CD4-positive, alpha-beta T cell treated with Interleukin-6 for 4 hours (primary cell): ENCODE measurements at places on chromosomes 1 and 21.
A peak's percentile ranks its signal among the peaks of the same experiment; 100 is the strongest.

GRCh38 chr1:184664042-184664660, 90.5 kb downstream of the EDEM3 start:
- peak; percentile 13 for DNase-seq

DNA sequence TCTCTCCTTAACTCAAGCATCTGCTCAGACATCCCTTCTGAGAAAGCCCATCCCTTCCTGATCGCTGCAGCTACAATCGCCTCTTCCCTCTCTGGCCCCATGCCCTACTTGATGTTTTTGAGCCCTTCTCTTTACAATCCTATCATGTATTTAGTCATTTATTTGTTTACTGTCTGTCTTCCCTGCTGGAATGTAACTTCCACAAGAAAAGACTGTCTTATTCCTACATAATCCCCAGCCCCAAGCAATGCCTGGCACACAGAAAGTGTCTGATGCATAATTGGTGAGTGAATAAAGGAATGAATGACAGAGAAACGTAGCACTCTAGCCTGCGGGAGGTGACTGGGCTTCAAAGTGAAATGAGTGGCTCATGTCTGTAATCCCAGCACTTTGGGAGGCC, 25.4 kb downstream of the ECE1 start:
- DNase-seq = no peak

DNA sequence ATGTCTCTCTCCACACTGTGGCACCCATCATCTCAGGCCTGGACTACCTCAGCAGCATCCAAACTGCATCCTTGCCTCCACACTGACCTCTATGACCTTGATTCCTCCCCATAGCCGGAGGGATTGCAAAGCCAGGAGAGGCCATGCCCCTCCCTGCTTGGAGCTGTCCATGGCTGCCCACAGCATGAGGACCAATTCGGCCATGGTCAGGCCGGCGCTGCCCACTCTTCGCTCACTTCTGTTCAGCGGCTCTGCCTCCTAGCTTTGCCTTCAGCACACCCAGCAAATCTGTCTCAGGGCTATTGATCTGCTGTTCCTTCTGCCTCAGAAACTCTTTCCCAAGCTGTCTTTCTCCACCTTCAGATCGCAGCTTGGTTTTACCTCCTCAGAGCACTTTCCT, 94.5 kb downstream of the TNR start:
- DNase-seq = no peak

DNA sequence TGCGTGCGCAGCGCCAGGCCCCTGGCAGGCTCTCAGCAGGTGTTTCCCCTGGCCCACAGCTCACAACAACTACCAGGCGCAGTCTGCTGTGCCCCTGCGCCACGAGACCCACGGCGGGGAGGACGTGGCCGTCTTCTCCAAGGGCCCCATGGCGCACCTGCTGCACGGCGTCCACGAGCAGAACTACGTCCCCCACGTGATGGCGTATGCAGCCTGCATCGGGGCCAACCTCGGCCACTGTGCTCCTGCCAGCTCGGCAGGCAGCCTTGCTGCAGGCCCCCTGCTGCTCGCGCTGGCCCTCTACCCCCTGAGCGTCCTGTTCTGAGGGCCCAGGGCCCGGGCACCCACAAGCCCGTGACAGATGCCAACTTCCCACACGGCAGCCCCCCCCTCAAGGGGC, 68.1 kb downstream of the ALPL start:
- DNase-seq = no peak

DNA sequence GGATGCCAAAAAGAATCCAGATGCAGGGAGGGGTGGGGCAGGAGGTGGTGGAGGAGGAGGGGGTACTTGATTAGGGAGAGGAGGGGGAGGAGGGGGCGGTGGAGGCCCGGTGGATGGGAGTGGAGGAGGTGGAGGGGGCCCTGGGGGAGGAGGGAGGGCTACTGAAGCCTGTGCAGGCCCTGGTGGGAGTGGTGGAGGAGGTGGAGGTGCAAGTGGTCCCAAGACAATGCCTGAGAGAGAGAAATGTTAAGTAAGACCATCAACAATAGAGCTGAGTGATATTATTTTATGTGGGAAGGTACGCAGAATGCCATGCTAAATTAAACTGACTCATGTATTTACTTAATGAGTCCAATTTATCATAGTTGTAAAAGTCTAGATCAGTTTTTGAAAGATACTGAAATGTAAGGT, 86.8 kb upstream of the LBR start:
- no peak for DNase-seq

GRCh38 chr1:81803431-81804110, 2.8 kb downstream of the ADGRL2 start:
- no peak for DNase-seq

- DNase-seq = no peak
These were observed 37.8 kb downstream of the TTC13 start for GRCh38 chr1:230940848-230941247.

GRCh38 chr1:218521414-218522169, 176.5 kb downstream of the TGFB2 start:
- peak; percentile 26 for DNase-seq

GRCh38 chr1:12434174-12434573, 183.8 kb downstream of the DHRS3 start:
- DNase-seq = peak; percentile 75

DNA sequence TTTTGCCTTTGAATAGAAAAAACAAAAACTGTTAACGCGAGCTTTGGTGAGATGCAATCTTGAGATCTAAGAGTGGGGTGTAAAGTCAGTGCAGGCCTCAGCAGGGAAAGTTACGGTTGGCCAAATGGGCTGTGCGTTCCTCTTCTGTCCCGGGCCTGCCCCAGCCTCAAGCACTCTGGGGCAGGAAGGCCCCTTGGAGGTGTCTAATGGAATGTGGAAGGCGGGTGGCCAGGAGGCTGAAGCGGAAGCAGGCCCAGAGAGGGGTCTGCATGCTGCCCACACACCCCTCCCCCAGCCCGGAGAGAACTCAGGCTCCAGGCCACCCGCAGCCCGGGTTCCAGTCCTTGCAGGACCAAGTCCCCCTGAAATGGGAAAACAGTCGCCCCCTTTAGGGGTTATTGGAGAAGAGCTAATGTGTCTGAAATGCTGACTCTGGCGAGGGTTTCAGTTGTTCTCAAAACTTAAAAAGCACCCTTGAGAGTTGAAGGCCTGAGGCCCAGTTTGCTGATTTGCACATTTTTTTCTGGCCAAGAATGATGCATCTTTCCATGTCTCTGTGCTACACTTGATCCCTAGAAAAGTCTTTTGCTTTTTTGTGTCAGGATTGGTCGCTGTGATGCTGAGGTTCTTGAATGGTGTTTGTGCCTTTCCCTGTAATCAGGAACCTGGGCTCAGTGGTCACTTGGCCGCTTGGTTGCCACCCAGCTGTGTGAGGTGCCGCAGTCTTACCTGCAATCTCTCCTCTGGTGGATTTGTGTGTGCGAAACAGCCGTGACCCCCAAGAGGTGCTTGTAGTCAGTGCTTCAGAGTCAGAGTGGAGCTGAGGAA, 2.0 kb downstream of the COL18A1 start:
- DNase-seq = no peak

DNA sequence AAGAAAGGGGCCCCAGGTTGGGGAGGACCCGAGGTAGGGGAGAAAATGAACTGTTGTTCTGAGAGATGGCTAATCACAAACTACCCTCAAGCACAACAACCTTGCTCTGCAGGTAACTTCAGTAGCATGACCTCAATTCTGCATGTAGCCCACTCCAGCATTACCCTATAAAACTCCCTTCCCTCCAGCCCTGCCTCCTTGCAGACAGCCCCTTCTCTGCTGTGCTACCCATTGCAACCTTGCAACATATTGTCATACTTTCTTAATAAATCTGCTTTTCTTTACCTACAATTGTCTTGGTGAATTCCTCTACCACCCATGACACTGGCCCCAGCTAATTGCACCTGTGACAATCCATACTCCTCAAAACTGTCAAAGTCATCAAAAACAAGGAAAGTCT, 428.9 kb downstream of the MATN1 start:
- DNase-seq = no peak

DNA sequence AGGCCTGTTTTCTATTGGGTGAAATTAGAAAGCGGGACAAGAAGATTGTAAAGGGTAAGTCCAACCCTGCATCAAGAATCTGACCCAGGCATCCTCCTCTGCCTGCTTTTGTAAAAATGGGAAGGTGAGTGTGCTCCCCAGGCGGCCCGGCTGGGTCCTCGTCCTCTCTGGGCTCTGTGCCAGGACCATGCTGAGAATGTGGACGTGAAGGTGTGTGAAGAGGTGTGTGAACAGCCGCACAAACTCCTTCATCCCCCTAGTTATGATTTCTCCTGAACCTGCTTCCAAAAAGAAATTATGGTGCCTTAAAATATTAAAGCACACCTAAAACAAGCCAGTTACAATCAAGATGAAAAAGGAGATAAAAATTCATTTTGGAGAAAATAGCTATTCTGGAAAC, 185.7 kb downstream of the IGSF21 start:
- DNase-seq = no peak

DNA sequence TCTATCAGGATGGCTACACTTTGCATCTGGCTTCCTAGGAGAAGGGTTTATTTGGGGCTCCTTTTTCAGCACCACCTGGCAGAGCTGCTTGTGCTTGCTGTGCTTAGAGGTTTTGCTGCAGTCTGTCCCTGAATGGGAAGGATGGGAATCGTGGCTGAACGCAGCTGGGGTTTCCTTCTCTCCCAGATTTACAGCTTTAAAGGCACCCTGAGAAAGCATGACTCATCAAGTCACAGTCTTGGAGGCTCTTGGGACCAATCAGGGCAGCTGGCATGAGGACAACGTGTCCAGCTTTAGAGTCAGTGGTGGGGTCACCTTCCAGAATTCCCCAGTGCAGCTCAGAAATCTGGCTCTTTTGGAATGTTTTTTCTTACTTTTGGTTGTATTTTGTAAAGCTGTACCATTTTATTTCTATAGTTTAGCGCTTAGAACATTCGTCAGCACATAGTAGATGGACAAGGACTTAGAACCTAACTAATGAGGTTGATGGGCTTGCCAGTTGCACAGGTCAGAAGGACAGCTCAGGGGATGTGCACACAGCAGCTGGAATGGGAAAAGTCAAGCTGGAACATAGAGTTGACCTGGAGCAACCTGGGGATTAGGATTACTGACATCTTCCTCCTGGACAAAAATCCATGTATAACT, 222.6 kb downstream of the PRDM2 start:
- no peak for DNase-seq

GRCh38 chr1:154316704-154317103, 4.2 kb upstream of the AQP10 start:
- no peak for DNase-seq

DNA sequence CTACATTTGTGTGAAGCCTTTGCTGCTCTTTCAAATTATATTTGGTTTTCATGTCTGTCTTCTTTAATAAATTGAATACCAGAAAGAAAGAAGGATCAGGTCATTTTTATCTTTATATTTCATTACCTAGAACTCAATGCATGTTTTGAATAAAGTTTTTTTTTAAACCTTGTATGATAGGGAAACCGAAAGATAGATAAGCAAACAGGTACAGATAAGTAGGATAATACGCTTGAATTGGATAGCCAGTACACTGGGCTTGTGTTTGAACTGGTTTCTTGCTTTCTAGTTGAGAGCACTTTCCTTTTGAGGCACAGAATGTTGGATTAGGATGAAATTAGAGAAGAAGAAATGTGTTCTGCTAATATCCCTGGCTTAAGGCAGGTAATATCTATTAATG, 46.9 kb downstream of the PKN2 start:
- no peak for DNase-seq

DNA sequence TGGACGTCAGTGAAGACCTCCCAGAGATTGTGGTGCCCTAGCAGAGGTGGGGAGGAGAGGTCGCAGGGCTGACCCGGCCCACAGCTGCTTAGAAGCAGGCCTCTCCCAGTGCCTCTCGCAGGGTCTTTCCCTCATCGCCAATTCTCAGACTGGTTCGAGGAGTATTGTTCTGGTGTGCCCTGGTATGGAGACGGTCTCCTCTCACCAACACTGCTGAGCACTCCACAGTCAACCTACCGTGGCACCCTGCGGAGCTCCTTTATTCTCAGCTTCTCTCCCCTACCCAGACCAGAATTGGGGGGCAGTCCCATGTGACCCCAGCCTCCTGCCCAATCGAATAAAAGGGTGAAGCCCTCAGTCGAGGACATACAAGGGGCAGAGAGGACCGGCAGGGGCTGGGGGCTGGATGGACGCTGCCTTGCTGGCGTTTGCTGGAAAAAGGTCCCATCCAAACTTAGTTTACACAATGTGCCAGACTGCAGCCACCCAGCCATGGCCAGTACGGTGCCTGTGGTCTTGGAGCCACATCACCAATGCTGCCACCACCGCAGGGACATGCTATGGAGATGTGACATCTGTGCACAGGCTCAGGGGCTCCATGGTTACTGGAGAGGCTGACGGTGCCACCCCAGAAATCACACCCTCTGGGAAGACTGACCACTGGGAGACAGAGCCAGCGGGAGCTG, 80.8 kb downstream of the STUM start:
- DNase-seq = no peak

DNA sequence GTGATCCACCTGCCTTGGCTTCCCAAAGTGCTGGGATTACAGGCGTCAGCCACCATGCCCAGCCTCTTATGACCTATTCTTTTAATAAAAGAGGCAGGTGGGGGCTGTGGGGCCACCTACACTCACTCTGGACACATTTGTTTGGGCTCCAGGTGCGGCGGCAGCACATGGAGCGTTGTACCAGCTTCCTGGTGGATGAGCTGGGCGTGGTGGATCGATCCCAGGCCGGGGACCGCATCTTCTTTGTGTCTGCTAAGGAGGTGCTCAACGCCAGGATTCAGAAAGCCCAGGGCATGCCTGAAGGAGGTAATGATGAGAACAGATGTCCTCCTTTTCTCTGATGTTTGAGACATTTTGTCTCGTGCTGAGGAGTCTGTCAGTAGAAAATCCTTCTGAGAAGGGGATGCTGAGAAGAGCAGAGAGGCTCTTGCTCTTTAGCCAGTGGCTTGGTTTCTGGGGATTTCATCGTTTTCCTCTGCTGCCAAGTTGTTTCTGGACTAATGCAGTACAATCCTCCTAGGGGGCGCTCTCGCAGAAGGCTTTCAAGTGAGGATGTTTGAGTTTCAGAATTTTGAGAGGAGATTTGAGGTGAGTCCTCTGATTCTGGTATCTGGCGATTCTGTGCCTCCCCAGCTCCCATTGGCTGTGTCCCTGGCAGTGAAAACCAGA, 17.9 kb upstream of the MIIP start:
- DNase-seq = peak; percentile 48

DNA sequence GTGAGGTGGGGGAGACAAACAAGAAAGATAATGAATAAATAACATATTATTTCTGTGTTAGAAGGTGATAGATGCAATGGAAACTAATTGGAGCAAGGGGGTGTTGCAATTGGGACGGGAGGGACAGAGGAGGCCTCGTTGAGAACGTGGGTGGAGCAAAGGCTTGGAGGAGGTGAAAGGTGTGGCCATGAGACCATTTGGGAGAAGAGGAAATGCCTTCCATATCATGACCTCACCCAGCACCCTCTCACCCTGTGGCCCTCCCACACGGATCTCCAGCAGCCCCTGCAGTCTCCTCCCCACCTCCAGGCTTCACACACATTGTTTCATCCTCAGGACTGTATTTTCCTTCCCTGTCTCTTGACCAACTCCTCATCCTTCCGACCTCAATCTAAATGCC, 85.3 kb upstream of the ARHGAP29 start:
- DNase-seq = no peak
